Kidney tubule cell (primary cell): ENCODE measurements at places on chromosomes 6 and 20.

GRCh38 chr20:49170714-49171113, 17.4 kb downstream of the STAU1 start:
- no peak for DNase-seq

DNA sequence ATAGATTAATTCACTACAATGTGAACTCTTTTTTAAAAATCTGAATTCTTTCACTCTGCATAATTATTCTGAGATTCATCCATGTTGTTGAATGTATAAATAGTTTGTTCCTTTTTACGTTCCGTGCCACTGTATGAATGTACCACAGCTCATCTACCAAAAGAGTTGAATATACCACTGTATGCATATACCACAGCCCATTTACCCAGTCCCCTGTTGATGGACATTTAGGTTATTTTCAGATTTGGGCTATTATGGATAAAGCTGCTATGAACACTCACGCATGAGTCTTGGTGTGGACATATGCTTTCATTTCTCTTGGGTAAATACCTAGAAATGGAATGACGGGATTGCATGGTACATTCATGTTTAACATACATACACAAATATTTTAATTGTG, 28.2 kb downstream of the PNPLA1 start:
- DNase-seq = no peak

DNA sequence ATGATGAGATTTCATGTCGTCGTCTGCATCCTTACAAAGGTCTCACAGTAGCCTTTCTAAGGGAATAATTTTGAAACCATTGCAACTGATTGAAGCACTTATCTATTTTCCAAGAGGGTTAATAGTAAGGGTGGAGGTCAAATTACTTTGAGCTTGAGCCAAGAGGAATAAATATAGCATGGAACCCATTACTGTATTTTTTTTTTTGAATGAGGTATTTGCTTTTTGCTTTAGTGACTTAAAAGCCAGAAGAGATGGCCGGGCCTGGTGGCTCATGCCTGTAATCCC, 78.3 kb downstream of the SCAND1 start:
- DNase-seq = no peak

DNA sequence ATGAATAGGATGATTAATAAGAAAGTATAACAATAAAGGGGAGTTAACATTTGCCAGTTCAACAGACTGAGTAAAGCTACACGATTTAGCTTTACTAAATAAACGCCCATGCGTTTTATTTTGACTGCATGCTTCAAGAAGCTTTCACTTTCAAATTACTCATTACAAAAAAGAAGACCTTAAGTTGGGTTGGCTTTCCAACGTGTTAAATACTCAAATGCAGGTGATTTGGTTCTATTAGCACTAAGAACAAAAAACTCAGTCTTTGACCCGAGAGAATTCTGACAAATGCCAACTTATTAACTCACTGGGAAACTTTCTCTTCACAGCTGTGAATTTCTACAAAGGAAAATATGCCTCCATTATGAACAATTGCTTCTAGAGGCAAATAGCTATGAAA, 24.8 kb downstream of the RNF146 start:
- peak; percentile 28 for DNase-seq

- peak; percentile 37 for DNase-seq
These were observed 49.6 kb downstream of the CDK5RAP1 start for GRCh38 chr20:33351696-33352095.

GRCh38 chr6:13446381-13446780, 41.0 kb downstream of the GFOD1 start:
- no peak for DNase-seq

DNA sequence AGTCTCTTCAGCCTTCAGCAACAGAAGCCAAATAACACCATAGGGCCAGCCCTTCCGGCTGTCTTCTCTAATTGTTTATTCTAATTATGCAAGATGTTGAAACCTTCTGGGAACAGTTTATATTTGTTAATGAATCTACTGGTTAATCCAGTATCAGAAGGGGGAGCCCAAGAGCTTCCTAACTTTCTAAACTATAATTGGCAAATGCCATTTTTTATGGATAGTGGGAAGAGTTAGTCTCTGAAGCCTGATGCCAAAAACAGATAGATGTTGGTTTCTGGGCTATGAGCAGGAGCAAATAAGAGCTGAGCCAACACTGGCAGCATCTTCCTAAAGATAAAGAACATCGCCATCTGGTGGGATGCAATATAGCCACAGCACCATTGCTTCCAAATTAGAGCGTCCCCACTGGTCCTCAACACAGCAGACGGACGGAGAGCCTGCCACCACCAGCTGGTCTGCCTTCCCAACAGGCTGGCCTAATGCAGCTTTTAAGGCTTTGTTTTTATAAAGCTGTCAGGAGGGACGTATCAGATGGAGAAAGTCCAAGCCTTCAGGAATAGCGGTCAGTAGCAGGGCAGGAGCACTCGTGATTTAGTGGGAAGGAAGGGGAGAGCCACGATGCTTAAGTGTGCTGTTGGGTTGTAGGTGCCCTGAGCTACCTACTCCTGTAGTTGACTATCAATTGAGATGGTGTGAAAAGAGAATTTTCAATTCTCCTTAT, 118.8 kb downstream of the RALGAPA2 start:
- DNase-seq = peak; percentile 33

- DNase-seq = peak; percentile 87
These were observed 15.6 kb downstream of the HAO1 start for GRCh38 chr20:7924692-7925091.

- no peak for DNase-seq
These were observed 49.0 kb downstream of the SYNJ2 start for GRCh38 chr6:158030380-158031300.

DNA sequence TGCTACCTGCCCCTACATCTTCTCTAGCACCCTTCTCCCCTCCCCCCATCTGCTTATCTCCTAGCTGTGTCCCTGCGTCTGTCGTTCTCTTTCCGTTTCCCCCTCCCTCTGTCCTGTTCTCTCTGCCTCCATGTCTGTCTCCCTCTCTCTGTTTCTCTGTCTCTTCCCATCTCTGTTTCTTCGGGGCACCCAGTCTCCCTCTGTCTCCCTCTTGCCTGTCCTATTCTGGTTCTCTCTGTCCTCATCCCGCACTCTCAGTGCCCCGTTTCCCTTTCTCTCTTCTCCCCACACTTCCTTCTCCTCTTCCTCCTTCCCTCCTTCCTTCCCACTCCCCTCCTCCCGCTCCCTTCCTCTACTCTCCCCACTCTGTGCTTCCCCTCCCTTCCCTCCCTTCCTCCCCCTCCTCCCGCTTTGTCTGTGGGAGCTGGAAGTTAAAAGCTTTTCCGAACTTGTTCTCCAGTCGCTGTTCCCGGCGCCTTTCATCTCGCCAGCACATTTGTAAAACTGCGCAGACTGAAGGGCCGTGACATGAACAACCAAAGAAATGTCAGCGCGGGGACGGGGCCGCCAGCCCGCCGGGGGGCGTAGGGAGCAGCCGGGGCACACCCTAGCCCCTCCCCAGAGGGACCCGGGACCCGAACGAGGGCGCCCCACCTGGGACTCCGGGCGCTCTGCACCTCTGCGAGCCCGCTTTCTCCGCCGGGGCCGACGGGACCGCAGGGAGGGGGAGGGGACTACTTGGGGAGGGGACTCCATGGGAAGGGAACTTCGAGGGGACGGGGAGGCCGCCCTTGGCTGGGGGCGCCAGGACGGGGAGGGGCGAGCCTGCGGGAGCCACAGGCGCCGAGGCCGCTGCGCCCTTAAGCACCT, 4.0 kb upstream of the CDH22 start:
- no peak for DNase-seq

DNA sequence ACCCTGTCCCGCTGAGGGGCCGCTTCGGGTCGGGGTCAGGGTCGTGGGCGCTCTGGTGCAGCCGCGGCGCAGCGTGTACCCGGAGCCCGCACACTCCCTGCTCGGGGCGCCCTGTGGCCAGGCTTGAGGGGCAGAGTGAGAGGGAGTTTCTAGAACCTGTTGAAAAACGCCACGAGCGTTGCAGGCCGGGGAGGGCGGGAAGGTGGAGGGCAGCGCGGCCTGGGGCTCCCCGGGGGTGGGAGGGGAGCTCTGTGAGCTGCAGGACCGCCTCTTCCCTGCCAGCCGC, 539 bp upstream of the BHLHE23 start:
- no peak for DNase-seq

DNA sequence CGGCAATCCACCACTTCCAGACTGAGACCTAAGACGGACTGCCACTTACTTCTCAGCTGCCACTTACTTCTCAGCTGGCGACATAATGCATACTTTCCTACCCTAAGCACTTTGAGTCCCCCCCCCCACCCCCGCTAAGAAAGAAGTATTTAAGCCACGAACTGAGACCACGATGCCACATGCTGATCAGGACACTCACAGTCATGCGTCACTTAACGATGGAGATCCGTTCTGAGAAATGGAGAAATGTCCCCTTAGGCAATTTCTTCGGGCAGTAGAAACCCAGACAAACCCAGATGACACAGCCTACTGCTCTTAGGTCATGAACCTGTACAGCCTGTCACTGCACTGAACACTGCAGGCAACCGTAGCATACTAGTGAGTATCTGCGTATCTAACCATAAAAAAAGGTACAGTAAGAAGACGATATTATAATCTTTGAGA, 690 bp downstream of the IFNGR1 start:
- DNase-seq = peak; percentile 80

GRCh38 chr6:31441365-31442267, 38.2 kb downstream of the MICA start:
- DNase-seq = peak; percentile 56

- DNase-seq = peak; percentile 79
These were observed 56.8 kb downstream of the KCNS1 start for GRCh38 chr20:45044084-45044573.

DNA sequence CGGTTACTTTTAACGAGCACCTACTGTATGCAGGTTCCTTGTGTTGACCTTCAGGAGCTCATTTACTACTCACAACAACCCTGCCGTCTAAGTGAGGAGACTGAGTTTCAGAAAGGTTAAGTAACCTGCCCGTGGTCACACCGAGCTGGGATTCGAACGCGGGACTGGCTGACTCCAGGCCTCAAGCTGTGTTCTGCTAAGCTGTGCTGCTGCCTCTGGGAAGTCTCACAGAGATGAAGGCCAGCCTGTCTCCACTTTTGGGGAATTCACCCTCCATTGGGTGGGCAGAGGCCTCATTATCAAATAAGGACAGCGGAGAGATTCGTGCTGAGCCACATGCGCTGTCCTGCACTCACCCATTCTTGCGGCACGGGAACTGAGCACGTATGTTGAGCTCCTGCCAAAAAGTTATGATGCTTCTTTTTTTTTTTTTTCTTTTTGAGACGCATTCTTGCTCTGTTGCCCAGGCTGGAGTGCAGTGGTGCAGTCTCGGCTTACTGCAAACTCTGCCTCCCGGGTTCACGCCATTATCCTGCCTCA, 25.9 kb upstream of the MYT1 start:
- no peak for DNase-seq

DNA sequence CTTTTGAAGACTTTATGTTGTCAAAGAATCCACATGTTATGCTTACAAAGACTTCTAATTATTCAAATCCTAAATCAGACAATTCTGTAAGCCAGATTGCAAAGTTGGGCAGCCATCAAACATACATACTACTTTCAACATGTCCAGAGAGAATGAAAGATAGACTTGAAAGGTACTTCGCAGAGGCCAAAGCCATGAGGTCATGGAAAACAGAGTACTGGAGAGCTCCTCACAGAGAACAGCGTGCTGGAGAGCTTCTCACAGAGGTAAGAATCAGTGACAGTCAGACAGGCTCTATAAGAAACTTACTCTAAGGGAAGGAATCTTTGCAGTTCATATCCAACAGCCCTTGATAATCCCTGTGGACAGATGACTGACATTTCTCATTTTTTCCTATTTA, 400.2 kb downstream of the GJA1 start:
- DNase-seq = no peak

GRCh38 chr6:108998485-108998884, 96.2 kb downstream of the SESN1 start:
- DNase-seq = no peak

DNA sequence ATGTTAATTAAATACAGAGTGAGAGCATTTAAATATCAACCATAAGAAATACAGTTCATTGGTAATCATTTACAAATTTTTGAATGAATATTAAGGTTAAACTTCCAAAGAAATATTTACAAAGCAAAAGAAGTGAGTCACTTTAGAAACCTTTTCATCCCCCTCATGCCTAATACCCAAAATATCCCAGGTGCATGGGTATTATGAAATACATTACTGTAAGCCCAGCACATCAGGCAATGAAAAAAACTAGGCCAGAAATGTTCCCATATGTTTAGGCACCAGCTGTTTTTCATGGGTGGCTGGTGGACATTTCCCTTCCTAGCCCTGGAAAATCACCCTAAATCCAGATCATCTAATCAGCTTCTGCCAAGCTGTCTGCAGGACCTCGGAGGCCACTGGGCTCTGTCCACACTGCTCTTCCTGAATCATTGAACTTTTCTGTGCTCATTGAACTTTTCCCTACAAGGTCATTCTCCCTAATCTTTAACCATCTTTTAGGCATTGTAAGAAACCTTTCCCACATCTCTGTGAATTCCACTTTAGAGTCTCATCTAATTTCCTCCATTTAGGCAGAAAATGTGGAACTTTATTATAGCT, 145.3 kb upstream of the STXBP5 start:
- DNase-seq = peak; percentile 65

- DNase-seq = peak; percentile 23
These were observed 28.8 kb downstream of the ZFAND3 start for GRCh38 chr6:37848371-37848770.

- no peak for DNase-seq
These were observed 36.1 kb downstream of the DSE start for GRCh38 chr6:116406678-116407345.

- DNase-seq = peak; percentile 32
These were observed 97.3 kb downstream of the GRIK2 start for GRCh38 chr6:101490857-101491256.

- no peak for DNase-seq
These were observed at the start of gene OXT for GRCh38 chr20:3071610-3072529. Gene OXT (plus strand): TSS chr20:3071620. CDS start chr20:3071656, 36 bp downstream.

DNA sequence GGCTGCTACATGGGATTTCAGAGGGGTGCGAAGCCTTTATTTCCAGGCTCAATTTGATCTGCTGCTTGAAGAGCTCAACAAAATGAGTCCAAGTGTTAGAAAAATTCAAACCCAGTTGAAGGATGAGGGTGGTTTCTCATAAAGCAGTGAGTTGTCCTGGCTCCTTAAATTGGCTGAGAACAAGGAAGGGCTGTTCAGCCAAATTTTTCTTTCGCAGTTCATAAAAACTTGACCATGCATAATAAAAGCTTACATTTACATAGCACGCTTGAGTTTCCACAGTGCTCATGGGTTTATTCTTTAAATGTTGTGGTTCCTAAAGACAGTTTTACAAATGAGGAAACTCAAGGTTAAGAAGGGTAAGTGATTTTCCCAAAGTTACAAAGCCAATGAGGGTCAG, 174.4 kb upstream of the FOXA2 start:
- no peak for DNase-seq

DNA sequence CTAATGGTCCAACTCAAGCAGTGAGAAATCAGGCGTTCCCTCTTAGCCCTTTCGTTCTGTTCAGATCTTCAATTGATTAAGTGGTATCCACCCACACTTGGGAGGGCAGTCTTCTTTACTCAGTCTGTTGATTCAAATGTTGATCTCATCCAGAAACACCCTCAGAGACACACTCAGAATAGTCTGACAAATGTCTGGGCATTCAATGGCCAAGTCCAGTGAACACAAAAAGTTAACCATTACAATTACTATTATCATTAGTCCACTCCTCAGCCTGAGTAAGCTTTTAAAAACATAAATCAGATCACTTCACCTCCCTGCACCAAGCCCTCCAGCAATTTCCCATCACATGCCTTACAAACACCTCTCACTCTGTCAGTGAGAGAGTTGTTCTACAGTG, 423.2 kb downstream of the RFPL4B start:
- DNase-seq = peak; percentile 63

GRCh38 chr20:45611054-45611453, 18.5 kb upstream of the WFDC10A start:
- peak; percentile 45 for DNase-seq
